ENCODE measurements at places on chromosomes 1 and 21.

GRCh38 chr1:114390960-114391359 is 120.0 kb downstream of the TRIM33 start:
- DNase-seq, result no peak

- DNase-seq, result no peak
Observed at GRCh38 chr1:228870041-228870713, 134.9 kb downstream of the RHOU start.

- DNase-seq, result no peak
Observed at GRCh38 chr1:222547944-222548671, at the start of gene HHIPL2. Gene HHIPL2 (minus strand): TSS chr1:222548104. CDS start chr1:222548044, 60 bp downstream.

GRCh38 chr1:118271883-118272282 is 86.9 kb upstream of the SPAG17 start:
- no peak for DNase-seq

- no peak for DNase-seq
Observed at GRCh38 chr1:54331091-54331772, 75.0 kb downstream of the SSBP3 start.

DNA sequence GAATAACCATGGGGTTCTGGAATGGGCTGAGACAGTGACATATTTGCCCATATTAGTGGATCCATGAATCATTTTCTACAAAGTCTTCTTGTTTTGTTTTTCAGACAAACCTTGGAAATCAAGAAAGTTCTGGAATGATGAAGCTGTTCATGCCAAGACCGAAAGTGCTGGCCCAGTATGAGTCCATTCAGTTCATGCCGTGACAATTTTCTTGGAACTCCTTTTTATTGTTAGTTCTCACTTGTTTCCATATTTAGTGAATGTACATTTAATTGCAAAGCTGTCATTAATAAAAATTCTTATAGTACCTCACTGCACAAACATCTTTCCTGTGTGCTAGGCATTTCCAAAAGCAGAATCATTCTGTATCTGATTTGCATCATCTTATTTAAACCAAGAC is 100.6 kb upstream of the KCNJ15 start:
- DNase-seq, result no peak

DNA sequence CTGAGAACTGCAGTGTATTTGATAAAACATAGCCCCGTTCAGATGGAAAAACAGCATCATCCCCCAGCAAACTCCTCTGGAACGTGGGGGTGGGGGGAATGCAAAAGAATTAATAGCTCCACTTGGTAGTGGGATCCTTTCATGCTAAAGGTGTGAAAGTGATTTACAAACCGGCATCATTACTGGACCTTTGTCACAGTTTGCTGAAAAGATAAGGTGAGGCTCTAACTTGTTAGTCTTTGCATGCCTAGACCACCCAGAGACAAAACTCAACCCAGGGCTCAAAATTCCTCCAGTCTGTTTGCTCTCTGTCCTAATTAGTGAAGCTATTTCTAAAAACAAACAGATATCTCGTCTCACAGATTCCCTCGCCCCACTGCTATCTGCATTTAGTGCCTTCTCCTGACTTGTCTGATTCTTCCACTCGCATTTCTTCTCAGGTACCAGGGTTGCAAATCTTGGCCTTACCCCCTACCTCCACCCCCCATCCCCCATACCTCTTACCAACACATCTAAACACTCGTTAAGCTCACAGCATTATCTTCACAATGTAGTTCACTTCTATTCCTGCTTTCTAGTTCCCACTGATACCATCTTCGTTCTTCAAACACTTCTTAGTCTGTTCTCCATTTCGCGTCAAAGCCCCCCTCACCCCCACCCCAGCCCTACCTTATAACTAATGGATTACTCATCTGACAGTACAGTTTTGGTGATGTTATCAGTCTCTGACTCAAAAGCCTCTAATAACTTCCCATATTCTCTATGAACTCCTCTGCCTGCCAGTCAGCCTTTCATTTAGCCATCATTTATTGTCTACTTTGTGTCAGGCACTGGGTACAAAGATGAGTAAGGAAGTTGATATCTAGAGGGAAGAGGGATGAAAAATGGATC is 11.8 kb downstream of the IER5 start:
- no peak for DNase-seq

DNA sequence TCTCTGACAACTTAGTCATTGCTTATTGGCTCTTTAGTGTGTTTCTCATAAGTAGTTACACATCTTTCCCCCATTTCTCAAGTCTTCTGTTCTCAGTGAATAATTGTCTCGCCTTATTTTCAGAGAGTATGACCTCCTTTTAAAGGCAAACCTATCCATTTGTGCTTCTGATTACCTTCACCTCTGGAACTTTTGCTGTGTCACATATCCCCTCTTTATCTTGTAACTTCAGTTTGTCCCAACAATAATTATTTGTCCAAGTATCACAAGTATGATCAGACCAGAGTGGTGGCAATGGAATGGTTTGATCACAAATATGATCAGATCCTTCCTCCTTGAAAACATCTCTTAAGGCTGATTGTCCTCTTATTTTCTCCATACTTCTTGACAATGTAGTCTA is 5.3 kb upstream of the MRPS21 start:
- no peak for DNase-seq

GRCh38 chr1:39960431-39960958 is 5.5 kb downstream of the MFSD2A start:
- DNase-seq, result no peak

DNA sequence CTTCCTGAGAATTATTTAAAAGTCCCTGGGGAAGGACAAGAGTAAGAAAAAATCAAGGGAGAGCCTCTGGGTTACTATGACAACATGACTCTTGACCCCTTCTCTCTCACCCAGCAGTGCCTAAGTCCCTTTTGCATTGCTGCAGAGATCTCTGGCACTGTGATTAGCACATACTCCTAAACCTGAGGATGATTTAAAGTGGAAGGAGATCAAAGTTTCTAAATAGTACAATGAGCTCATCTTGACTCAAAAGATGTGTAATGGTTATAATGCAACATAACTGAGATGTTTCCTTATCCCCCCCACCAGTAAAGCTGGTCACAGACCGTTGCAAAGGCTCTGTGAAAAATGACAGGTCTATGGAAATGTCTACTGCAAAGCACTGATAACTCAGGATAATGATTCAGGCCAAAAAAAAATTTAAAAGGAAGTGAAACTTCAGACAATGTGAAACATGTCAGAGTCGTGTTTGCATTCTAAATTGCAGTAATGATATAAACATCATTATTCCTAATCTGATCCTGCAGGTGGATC is 519.2 kb downstream of the KIF26B start:
- DNase-seq, result no peak
